ENCODE measurements at places on chromosomes 5 and 9.

DNA sequence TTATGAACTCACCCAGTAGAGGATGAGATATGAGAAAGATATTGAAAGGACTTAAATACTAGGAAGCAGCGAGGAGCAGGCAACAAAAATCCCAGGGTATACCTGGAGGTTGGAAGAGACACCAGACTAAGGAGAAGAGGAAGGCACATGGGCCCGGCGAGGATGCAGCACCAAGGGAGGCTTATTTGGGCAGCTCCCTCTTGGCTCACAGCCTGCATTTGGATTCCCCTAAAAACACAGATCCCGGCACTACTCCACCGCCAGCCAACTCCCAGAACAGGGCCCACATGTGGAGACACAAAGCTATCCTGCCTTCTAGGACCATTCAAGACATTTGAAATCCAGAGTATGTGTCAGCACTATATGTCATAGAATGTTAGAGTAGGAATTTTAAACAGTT lies 199.8 kb upstream of the FBXL7 start:
- no peak for DNase-seq

DNA sequence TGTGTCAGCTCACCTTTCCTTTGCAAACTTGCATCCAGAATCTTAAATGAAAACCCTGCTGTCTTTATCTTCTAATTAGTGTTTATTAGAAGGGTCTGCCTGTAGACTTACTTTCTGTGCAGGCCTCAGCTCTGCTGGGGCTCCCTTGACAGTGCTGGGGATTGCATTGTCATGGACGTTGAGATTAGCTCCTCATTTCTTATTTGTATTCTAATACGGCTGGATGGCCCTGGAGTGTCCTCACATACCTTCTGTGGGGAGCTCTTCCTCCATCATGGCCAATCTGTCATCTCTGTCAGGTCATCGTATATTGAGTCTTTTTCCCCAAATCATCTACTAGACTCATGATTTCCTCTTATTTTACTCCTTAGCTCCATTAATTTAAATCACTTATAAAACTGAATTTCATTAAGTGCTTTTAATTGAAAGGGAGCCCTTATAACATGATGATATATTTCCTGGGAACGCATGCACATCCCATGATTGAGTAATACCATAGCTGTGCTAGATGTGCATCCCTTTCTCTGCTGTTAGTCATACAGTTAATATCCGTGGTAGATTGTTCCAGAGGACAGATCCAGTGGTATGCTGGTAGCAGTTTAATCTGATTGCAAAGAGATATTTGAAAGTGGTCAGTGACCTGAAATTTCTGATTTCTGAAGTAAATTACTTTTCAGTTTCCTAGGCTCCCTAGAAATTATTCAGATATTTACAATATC lies 61.6 kb downstream of the ICE1 start:
- DNase-seq = no peak

- DNase-seq = no peak
Measured at GRCh38 chr5:35061211-35061770, 13.5 kb upstream of the AGXT2 start.

- no peak for DNase-seq
Measured at GRCh38 chr5:66281294-66281693, 137.2 kb downstream of the SREK1 start.

- no peak for DNase-seq
Measured at GRCh38 chr5:145246961-145247744, 588.0 kb downstream of the PRELID2 start.

GRCh38 chr5:168736281-168736831 lies 157.2 kb upstream of the PANK3 start:
- DNase-seq = no peak

DNA sequence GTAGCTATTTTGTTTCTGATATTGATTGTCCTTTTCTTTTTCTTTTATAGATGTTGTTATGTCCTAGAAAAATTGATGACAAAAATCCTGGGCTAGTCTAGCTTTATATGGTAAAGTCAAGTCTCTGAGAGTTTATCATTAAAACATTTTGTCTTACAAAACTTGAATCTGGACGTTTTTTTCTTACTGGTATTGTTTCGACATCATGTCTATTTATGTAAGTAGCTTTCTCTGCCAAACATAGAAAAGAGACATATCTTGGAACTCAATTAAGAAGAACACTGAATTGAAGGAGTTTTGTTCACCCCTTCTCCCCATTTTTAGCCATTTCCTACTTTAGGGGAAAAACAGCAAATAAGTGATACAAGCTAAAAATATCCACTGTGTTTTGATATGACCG lies 151.5 kb downstream of the ISOC1 start:
- DNase-seq = no peak

- no peak for DNase-seq
Measured at GRCh38 chr9:94872891-94873511, 146.5 kb downstream of the AOPEP start.

GRCh38 chr5:169161022-169161680 lies 139.8 kb downstream of the SLIT3 start:
- DNase-seq = peak; percentile 86

DNA sequence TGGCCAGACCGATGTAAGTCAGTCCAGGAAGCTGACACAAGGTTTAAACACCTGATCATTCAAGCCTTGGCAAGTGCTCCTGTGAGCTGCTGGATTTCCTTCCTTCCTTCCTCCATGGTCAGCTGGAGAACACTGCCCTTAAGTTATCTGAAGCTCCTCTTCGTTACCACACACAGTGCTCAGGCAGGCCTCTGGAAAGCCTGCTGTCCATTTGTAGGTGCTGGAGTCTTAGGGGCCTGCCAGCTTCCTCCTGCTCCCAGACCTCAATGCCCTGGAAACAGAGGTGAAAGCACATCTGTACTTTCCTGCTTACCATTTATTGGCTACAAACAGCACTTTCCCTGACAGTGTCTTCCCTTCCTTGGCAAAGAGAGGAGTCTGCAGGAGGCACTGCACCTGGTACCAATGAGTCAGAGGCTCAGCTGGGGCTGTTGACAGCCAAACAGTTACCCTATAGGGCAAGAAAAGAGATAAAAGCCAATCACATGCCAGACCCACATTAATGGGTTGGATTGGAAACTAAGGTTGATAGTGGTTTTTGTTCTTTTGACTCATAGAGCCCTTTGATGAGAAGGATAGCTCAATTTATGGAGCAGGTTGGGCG lies 72.6 kb upstream of the PUM3 start:
- DNase-seq = no peak

GRCh38 chr9:113409883-113410206 lies 630 bp downstream of the POLE3 start:
- DNase-seq = no peak

DNA sequence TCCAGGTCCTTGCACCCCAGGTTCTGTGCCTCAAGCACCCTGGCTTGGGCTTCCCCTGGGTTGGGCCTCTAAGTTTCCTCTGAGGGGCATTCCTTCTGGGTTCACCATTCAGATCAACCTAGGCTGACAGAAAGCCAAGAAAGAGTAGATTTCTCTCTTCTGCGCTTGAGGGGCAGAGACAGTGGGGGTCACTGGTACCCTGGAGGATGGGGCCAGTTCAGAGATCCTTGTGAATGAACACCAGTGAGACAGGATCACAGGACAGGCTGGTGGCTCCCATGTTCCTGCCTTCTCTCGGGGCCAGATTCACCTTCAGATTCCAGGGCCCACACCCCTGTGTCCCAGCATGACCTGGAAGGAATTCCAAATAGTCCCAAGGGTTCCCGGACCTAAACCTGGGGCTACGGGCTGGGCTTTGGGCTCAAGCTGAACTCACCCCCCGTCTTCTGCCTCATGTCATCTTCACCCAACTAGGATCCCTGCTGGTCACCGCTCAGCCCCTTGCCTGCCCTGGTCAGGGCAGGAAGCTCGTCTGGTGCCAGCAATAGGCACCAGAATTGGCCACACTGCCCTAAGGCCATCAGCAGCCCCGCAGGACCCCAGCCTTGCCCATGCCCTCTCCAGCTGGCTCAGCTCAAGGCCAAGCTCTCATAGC lies 91.8 kb upstream of the MVB12B start:
- no peak for DNase-seq

- DNase-seq = peak; percentile 63
Measured at GRCh38 chr5:78638423-78638822, 10.1 kb downstream of the LHFPL2 start.
